ENCODE measurements at places on chromosomes 4 and X. TPM values are rescaled to one million over a fixed set of nuclear protein-coding genes. Genes with fewer than 3 reads are reported as not detected.

- no peak for DNase-seq
Observed at GRCh38 chrX:64187762-64188150, 17.8 kb downstream of the AMER1 start.

Gene MAP7D2
- total RNA-seq = 1.0 TPM

- peak; percentile 1 for DNase-seq
Observed at GRCh38 chrX:81957900-81958545, 756.1 kb downstream of the SH3BGRL start.

DNA sequence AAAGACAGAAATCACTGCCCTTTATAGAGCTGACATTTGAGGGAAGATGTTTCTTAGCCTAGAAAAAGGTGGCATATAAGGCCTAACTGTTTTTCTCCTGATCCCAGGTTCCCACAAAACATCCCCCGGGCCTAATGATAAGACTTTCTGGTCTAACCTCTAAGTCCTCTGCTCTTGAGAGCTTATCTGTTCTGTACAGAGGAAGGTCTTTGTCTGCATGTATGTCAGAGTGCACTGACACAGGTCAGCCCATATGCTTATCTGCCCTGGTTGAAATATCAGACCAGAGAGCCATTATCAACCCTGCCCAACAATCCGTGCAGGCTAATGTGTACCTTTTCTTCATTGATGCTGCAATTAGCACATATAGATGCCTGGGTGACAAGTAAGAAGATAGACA lies 76.2 kb downstream of the ARHGEF9 start:
- DNase-seq = no peak

Gene SUPT20HL1
- not detected for total RNA-seq

Gene TADA2B
- total RNA-seq = 13.3 TPM

Gene RBM41
- 21.5 TPM for total RNA-seq

- peak; percentile 96 for DNase-seq
Observed at GRCh38 chr4:182975806-182976205, 58.6 kb upstream of the DCTD start.

GRCh38 chrX:85243761-85244449 lies at the start of the genes SATL1 and ZNF711:
Gene SATL1, minus strand, starts transcription at chrX:85243779. Its CDS starts 134,811 bp downstream, at chrX:85108968.
Gene ZNF711, plus strand, starts transcription at chrX:85243991. Its CDS starts 3,582 bp downstream, at chrX:85247573.
- DNase-seq = peak; percentile 2

- DNase-seq = no peak
Observed at GRCh38 chrX:28638775-28639174, 51.5 kb downstream of the IL1RAPL1 start.

- no peak for DNase-seq
Observed at GRCh38 chrX:37926700-37927099, 79.3 kb upstream of the DYNLT3 start.

Gene ARMCX2
- 26.9 TPM for total RNA-seq

DNA sequence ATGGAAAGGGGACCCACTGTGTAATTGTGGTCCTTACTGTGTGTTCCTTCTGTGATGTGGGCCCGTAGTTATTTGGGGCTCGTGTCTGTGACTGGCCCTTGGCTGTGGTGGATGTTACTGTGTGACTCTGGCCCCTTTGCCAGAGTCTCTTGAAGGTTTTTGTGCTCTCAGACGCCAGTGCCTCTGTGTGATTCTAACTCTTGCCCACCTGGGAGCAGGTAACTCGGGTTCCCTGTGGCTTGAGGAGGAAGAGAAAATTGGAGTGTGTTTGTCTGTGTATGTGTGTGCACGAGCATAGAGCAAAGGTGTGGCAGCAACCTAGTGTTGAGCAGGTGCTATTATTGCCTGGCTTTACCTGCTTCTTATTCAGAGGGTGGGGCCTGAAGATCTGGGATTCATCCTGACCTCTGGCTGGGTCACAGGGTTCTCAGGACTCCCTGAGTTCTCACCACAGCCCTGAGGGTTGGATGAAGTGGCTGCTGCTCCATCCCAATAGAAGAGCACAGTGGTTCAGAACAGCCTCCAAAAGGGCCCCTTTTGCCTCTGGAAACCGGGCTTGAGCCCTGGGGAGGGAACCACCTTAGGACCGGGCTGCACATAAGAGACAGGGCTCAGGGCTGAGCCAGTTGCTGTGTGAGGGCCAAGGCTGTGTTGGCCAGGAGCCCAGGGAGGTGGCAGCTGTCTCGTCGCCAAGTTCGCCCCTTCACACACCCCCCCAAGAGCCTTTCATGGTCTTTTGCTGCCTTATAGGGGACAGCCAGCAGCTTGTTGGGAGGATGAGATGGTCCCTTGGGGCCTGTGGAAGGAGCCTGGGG lies 1.3 kb downstream of the RBM10 start:
- no peak for DNase-seq

- DNase-seq = no peak
Observed at GRCh38 chr4:20253735-20254409, 2.2 kb downstream of the SLIT2 start.

Gene GLA
- 13.4 TPM for total RNA-seq

Gene CENPVL1
- total RNA-seq = not detected

Gene FGF2
- total RNA-seq = 127 TPM

Gene SPON2
- total RNA-seq = 1.2 TPM
